Bronchial smooth muscle cell (primary cell): ENCODE measurements at places on chromosomes 12 and 14. TPM values are rescaled to one million over a fixed set of nuclear protein-coding genes. Genes with fewer than 3 reads are reported as not detected.

Gene SLC8A3
- total RNA-seq: under 0.01 TPM in 1 of 2 replicates, not detected in the other

Gene GNB3
- total RNA-seq: 1.3 and 2.0 TPM in 2 replicates

Gene SSPN
- total RNA-seq: 15.4 and 26.4 TPM in 2 replicates

Gene STYK1
- 0.16 and 0.69 TPM in 2 replicates for total RNA-seq

Gene INHBC
- not detected in 2 replicates for total RNA-seq

Gene SCNN1A
- 0.16 and 0.34 TPM in 2 replicates for total RNA-seq

Gene PSEN1
- total RNA-seq: 37.8 and 45.5 TPM in 2 replicates

Gene DTD2
- 24.9 and 27.9 TPM in 2 replicates for total RNA-seq

Gene EIF5
- 152 and 330 TPM in 2 replicates for total RNA-seq

Gene ABCD2
- 0.09 and 0.16 TPM in 2 replicates for total RNA-seq

Gene GPR137C
- 0.43 and 0.79 TPM in 2 replicates for total RNA-seq

Gene SLC17A8
- 0.16 TPM in 1 of 2 replicates, not detected in the other for total RNA-seq

Gene P2RX4
- 14.0 and 16.9 TPM in 2 replicates for total RNA-seq

Gene P2RX2
- 0.16 and 0.26 TPM in 2 replicates for total RNA-seq

Gene ZDHHC22
- total RNA-seq: not detected in 2 replicates

Gene NANOG
- under 0.01 TPM in 1 of 2 replicates, not detected in the other for total RNA-seq

Gene SYNE3
- total RNA-seq: 18.4 and 27.7 TPM in 2 replicates

Gene NINJ2
- 2.7 and 3.0 TPM in 2 replicates for total RNA-seq

Gene PLEKHD1
- total RNA-seq: under 0.01 TPM in 2 replicates

Gene DUSP6
- total RNA-seq: 9.5 and 14.5 TPM in 2 replicates

Gene C1R
- total RNA-seq: 133 and 637 TPM in 2 replicates

Gene B4GALNT1
- total RNA-seq: 0.77 and 0.79 TPM in 2 replicates

Gene CCDC60
- not detected in 2 replicates for total RNA-seq

Gene LHX5
- total RNA-seq: not detected in 2 replicates

Gene NGB
- not detected in 2 replicates for total RNA-seq

Gene ACSM4
- not detected in 2 replicates for total RNA-seq

Gene NKX2-1
- total RNA-seq: 0.09 TPM in 1 of 2 replicates, not detected in the other

Gene TMEM119
- total RNA-seq: 99.6 and 211 TPM in 2 replicates

Gene SYCP3
- under 0.01 and 0.34 TPM in 2 replicates for total RNA-seq

Gene AHSA1
- 76.8 and 95.2 TPM in 2 replicates for total RNA-seq

Gene SAMD15
- total RNA-seq: 0.94 and 1.3 TPM in 2 replicates

Gene PLA2G1B
- total RNA-seq: 0.17 TPM in 1 of 2 replicates, not detected in the other

Gene CFAP251
- 1.4 and 3.3 TPM in 2 replicates for total RNA-seq

Gene TPH2
- under 0.01 TPM in 2 replicates for total RNA-seq

Gene C14orf132
- 32.0 and 35.3 TPM in 2 replicates for total RNA-seq

Gene PPP4R4
- total RNA-seq: 0.34 and 1.9 TPM in 2 replicates

Gene SPTB
- total RNA-seq: not detected in 2 replicates

Gene MYF5
- total RNA-seq: not detected in 2 replicates

Gene TTC7B
- 13.1 and 13.2 TPM in 2 replicates for total RNA-seq

Gene HIF1A
- 90.6 and 215 TPM in 2 replicates for total RNA-seq

Gene LALBA
- not detected in 2 replicates for total RNA-seq

Gene C12orf50
- total RNA-seq: not detected in 2 replicates

Gene CAPZA3
- total RNA-seq: not detected in 2 replicates

Gene MAP1LC3B2
- total RNA-seq: 0.17 and 0.63 TPM in 2 replicates

Gene OR4K14
- total RNA-seq: not detected in 2 replicates

Gene SLC39A5
- 0.26 and 0.47 TPM in 2 replicates for total RNA-seq

Gene NEUROD4
- not detected in 2 replicates for total RNA-seq

Gene IPO4
- total RNA-seq: 24.0 and 24.3 TPM in 2 replicates

Gene CIROP
- total RNA-seq: 1.3 and 4.6 TPM in 2 replicates

Gene HOXC6
- total RNA-seq: 0.16 and 0.43 TPM in 2 replicates

Gene NPFF
- not detected in 2 replicates for total RNA-seq

Gene THTPA
- 14.8 and 25.4 TPM in 2 replicates for total RNA-seq

Gene BMAL2
- 8.4 and 15.4 TPM in 2 replicates for total RNA-seq

Gene POTEM
- total RNA-seq: not detected in 2 replicates

Gene MGAT4C
- not detected in 2 replicates for total RNA-seq

Gene ACOT6
- total RNA-seq: not detected in 2 replicates
